Stimulated activated CD8-positive, alpha-beta memory T cell treated with anti-CD3 and anti-CD28 coated beads, Interleukin-7, amount 100 ng/mL, for 24 hours (primary cell): ENCODE measurements at places on chromosomes 3 and 15.

DNA sequence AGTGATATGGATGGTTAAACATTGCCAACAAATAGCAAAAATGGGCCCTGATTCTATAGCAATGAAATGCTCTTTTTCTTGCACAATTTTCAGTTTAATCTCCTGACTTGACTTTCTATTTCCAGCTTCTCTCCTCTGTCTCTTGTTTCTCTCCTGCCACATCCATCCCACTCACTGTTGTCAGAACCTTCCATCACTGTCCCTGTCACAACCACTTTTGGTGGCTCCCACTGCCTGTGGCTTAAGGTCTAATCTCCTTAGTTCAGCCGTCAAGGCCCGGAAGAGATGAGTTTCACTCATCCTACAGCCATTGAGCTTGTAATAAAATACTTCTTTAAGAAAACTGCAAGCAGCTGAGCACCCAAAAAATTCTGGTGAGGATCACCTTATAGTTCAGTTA is 19.5 kb downstream of the SLC7A14 start:
- DNase-seq = no peak

GRCh38 chr15:59436774-59437141 is 1.2 kb upstream of the FAM81A start:
- DNase-seq = no peak

- no peak for DNase-seq
These were observed 1.3 kb downstream of the SECISBP2L start for GRCh38 chr15:49044766-49045606.

DNA sequence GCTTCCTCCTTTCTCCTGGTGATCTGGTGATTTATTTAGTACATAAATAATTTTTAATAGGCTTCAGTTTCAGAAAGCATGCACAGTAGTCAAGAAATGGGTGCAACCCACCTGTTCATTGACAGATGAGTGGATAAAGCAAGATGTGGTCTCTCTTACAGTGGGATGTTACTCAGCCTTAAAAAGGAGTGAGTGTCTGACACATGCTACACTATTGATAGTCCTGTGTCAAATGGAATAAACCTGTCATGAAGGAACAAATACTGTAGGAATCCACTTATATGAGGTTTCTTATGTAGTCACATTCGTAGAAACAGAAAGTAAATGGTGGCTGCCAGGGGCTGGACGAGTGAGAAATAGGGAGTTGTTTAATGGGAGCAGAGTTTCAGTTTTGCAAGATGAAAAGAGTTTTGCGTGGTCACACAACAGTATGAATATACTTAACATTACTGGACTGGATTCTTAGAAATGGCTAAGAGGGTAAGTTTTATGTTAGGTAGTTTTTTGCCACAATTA is 56.0 kb upstream of the PPARG start:
- no peak for DNase-seq

- DNase-seq = no peak
These were observed 202.7 kb upstream of the BHLHE40 start for GRCh38 chr3:4776399-4776979.

GRCh38 chr3:55189359-55189801 is 261.5 kb upstream of the LRTM1 start:
- no peak for DNase-seq

DNA sequence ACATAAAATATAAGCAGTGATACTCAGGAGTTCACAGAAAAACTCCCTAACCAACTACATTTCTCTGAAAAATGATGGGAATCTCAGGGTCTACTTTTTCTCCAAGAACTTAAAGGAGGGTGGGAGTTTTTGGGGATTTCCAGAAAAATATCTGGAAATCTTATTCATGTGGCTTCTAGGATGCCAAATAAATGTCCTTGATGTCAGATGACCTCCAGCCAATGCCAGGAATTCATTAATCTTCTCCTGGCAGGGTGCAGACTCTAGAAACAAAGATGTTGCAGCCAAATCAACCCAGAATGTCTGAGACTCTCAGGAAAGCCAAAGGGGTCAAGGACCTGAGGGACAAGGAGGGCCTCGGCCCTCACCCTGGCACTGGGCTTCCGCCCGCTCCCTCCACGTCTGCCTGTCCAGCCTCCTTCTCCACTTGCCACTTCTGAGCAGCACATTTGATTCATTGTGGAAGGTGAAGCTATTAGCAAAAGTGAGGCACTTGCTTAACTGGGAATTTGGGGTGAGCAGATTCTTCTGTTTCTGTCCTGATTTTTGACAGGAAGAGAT is 61.9 kb upstream of the HEG1 start:
- no peak for DNase-seq

GRCh38 chr3:97504463-97504862 is 260.1 kb upstream of the ARL6 start:
- DNase-seq = no peak

- no peak for DNase-seq
These were observed 4.6 kb downstream of the PARL start for GRCh38 chr3:183880121-183880520.

- DNase-seq = no peak
These were observed 59.3 kb upstream of the CHMP2B start for GRCh38 chr3:87167628-87168456.

GRCh38 chr3:68751888-68752287 is 180.5 kb downstream of the TAFA4 start:
- no peak for DNase-seq

GRCh38 chr3:16871915-16872842 is 12.6 kb upstream of the PLCL2 start:
- DNase-seq = no peak

GRCh38 chr3:56800130-56800831 is 1.5 kb downstream of the ARHGEF3 start:
- DNase-seq = peak; percentile 46

DNA sequence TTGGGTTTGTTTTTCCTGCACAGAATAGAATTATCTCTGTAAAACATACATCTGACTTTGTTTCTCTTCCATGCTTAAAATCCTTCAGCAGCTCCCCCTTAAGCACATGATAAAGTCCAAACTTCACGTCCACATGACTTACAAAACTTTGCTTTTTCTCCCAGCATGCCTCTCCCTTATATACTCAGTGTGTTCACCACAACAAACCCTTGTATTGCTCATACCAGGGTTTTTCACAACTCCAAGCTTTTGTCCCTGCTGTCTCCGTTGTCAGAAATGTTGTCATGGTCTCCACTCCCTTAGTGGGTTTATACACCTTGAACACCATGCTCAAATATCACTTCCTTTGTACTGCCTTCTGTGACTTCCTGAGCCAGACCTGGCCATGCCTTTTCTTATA is 91.1 kb upstream of the MITF start:
- no peak for DNase-seq

- DNase-seq = no peak
These were observed 81.5 kb upstream of the SLC2A2 start for GRCh38 chr3:171108066-171108465.

DNA sequence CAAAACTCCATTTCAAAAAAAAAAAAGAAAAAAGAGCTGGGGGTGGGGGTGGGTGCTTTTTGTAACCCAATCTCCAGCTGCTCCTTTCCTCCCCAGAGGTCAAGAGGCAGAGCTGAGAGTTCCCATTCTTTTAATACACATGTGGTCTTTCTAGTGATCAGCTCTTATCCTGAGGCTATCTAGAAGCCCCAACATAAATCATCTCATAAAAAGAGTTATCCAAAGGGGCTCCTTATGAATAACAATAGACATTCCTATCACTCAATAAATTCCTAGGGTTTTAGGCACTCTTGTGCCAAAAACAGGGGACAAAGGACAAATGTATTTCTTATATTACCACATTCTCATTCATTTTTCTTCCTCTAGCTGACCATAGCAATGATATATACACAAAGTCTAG is 25.1 kb upstream of the GAP43 start:
- no peak for DNase-seq

- DNase-seq = no peak
These were observed 197.8 kb downstream of the TNIK start for GRCh38 chr3:171262431-171262830.

DNA sequence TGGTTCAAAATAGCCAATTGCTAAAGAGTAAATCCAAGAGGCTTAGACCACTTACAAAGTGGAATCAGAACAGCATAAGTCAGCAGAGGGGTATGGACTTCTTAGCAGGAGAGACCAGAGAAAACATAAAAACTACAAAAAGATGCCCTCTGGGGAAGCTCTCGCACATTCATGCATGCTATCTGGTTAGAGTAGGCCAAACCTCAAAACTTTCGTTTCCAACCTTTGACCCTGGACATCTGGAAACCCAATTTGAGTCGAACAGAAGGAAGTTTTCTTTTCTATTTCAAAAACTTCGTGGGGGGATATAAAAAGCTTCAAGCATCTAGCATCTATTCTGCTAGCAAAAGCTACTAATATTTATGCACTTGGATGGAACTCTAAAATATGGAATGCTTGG is 523.9 kb upstream of the AGTR1 start:
- no peak for DNase-seq

GRCh38 chr3:110895054-110895453 is 176.6 kb upstream of the NECTIN3 start:
- DNase-seq = no peak

- DNase-seq = no peak
These were observed 10.7 kb downstream of the XIRP1 start for GRCh38 chr3:39181408-39182335.

GRCh38 chr15:79853492-79854328 is 43.1 kb downstream of the MTHFS start:
- peak; percentile 30 for DNase-seq

DNA sequence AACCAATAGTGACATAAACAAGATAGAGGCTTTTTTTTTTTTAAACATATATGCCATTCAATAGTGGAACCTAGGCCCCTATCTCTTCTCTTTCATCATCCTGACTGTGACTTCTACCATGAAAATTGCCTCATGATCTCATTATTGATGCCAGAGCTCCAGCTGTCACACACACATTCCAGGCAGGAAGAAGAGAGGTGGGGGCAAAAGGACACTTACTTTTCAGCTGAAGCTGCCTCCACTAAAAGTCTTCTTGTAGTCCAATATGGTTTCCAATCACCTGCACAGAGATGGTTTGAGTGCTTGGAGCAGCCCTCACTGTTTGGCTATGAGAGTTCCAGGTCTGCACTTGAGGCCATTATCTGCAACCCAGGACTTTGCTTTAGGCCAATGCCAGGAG is 45.0 kb downstream of the CLEC3B start:
- no peak for DNase-seq

DNA sequence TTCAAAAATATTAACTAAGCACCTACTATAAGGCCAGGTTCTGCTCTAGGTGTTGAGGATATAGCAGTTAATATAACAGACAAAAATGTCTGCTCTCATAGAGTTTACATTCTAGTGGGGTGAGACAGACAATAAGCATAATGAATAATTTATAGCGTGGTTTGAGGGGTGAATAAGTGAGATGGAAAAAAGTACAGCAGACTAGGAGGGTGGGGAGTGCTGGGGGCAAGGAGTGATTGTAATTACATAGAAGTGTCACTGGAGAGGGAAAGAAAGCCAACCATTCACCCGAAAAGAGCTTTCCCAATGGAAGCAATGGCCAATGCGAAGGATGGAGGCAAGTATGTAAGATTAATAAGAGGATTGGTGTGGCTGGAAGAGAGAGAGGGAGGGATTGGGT is 552.9 kb upstream of the KCNMB2 start:
- DNase-seq = no peak

DNA sequence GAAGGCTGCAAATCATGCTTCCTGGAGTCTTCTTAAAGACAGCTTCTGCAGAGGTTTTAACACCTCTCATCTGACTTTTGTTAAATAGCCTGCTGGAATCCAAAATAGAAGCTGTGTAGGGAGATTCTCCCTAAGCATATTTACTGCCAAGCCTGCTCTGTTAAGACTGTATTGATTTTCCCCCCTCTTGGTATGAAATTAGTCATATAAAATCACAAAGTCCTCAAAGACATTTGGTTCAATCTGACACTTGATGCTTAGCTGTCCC is 94.6 kb downstream of the ITPR1 start:
- no peak for DNase-seq

DNA sequence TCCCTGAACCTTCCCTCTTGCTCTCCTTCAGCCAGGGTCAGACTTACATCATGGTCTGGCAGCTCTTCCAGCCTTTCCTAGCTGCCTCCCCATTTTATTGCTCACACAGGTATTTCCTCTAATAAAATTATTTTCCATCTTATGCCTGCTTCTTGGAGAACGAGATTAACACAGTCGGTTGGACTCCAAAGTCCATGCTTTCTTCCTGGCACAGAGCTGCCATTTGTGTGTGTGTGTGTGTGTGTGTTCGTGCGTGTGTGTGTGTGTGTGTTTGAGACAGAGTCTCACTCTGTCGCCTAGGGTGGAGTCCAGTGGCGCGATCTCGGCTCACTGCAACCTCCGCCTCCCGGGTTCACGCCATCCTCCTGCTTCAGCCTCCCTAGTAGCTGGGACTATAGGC is 15.5 kb downstream of the FSD2 start:
- DNase-seq = no peak

DNA sequence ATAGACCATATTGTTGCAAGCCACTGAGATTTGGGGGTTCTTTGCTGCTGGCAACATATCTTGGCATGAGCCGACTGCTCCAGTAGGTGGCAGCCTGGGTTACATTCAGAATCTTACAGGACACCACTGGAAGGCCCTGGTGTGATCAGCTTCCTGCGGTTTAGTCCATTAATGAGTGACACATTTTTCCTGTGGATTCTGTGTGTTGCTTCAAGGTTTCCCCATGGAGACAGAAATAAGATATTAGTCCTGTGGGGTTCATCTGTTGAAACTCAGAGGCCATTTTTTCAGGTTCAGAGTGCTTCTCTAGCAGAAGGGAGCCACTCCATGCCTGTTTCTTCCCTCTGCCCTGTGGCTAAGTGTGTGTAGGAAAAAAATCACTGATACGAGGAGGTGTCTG is 116.2 kb downstream of the MFSD1 start:
- DNase-seq = no peak

- no peak for DNase-seq
These were observed 29.5 kb upstream of the ZBBX start for GRCh38 chr3:167409611-167410010.

GRCh38 chr3:52606373-52607085 is 70.1 kb downstream of the UQCC5 start:
- no peak for DNase-seq

- no peak for DNase-seq
These were observed 235.3 kb downstream of the CDIN1 start for GRCh38 chr15:36814708-36815107.

GRCh38 chr3:175383371-175383770 is 524.2 kb downstream of the NAALADL2 start:
- DNase-seq = no peak

GRCh38 chr3:153749070-153749610 is 372.1 kb upstream of the ARHGEF26 start:
- no peak for DNase-seq

DNA sequence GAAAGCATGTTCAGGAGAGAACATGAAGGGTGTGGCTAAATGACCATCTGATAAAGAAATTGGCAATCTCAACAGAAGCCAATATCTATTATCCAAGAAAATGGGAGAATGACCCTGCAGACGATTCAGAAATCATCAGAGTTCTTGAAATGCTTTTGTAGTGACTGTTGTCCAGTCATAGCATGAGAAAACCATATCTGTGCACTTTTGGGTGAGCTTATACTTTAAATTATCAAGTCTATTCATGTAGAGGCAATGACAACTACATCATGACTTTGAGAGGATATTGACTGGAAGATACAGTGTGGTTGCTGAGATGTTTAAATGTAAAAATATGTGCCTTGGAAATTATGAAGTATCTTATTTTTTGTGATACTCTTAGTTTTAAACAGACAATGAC is 57.6 kb upstream of the AZI2 start:
- DNase-seq = no peak

GRCh38 chr15:33243393-33243792 is 48.9 kb upstream of the FMN1 start:
- no peak for DNase-seq

GRCh38 chr15:63457379-63457778 is 47.0 kb upstream of the USP3 start:
- DNase-seq = no peak

GRCh38 chr15:74821091-74821789 is 5.2 kb upstream of the CPLX3 start:
- no peak for DNase-seq
